ENCODE measurements at places on chromosomes 16 and 17.
A peak's percentile ranks its signal among the peaks of the same experiment; 100 is the strongest.

DNA sequence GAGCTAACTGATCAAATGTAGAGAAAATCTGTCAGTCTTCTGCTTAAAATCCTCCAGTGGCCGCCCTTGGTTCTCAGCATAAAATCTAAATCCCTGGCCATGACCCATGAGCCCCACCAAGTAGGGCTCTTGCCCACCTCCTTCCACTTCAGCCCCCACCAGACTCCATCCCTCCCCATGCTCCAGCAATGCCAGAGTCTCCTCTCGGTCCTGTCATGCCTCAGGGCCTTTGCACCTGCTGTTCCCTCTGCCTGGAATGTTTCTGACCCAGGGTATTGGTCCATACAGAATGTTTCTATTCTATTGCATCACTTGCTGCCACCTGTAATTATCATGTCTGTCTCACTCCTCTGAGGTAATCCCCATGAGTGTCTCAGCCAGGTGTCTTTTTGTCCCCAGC lies 22.4 kb downstream of the FA2H start:
- H3K27me3 ChIP-seq: no peaks in the 10 kb centered on the region
- peaks cover 26% of the 10 kb centered on the region for H3K4me1 ChIP-seq
- DNase-seq: no peak
- H3K36me3 ChIP-seq: no peaks in the 10 kb centered on the region
- no peak overlapping the region for H3K4me3 ChIP-seq

DNA sequence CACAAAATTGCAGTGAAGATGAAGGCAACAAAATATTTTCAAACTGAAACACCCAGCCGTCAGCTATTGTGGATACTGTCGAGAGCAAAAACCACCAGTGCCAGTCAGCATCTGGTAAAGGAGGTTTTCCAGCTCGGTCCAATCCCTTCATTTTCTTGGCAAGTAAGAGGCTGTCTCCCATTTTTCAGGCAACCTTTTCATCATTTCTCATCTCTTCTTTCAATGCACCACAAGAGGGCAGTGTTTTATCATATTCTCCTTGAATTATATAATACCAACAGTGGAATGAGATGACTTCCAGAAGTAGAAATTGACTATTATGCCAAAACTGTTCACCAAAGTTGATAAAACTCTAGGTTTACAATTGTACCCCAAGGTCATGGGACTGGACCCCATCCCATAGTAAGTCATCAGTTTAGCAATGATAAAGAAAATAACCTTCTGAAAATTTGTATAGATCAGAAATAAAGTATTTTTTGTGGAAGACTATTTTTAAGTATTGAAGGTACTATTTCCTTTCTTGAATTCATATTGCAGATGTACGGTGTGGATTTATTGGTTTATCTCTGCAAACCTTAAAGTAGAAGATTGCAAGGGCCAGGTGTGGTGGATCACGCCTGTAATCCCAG lies 16.8 kb downstream of the NQO1 start:
- 0 out of 2 replicates have a peak, but pooled peaks cover 6% of the 10 kb centered on the region for H3K4me1 ChIP-seq
- no peaks in the 10 kb centered on the region for H3K36me3 ChIP-seq
- no peak overlapping the region for H3K4me3 ChIP-seq

DNA sequence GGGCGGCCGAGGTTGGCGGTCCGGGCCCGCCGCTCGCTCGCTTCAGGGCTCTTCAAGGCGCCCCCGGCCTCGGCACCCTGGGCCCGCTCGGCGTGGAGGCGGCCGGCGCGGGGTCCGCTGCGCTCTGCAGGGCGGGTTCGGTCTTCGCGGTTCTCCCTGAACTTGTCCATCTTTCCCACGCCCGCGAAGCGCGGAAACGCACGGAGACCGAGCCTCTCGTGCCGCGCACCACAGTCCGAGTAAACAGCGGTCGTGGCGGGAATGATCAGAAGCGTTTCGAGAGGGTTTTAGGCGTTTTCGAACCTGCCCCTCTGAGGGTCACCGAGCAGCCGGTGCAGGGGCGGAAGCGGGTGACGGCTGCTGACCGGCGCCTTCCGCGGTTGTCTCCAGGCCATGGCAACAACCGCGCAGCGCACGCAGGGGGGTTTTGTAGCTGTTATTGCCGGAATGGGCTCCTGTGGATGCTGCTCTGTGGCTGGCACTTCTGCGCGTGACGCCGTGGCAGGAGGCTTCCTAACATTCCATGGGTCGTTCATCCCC lies 414 bp downstream of the NARF start:
- H3K27me3 ChIP-seq: no peaks in the 10 kb centered on the region
- peaks cover 14% of the 10 kb centered on the region for H3K4me1 ChIP-seq
- H3K36me3 ChIP-seq: peaks cover 33% of the 10 kb centered on the region
- H3K4me3 ChIP-seq: peak overlapping the region; percentile 94

DNA sequence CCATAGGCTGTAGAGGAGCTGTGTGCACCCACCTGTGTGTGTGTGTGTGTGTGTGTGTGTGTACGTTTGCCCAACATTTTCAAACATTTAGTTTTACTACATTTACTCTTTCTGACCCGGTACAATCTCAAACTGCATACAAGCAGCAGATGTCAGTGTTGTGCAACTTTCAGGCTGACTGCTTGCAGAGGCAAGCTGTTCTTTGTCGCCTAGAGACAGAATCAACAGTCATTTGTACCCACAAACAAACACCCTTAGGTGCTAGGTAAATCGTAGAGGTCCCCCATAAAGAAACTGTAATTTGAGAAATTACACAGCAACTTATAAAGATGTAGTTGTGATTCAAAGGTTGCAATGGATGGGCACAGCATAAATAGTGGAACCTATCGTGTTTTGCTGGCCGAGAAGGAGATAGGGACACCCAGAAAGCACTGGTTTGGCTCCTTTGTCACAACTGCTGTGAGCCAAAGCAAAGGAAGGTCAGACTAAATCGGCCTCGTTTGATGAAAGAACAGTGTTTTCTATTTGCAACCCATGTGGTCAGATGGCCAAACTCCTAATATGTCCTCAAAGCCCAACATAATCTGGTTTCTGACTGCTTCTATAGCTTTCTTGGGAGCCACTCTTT lies 478.4 kb downstream of the TOX3 start:
- no peak overlapping the region for H3K4me3 ChIP-seq
- peaks cover 3% of the 10 kb centered on the region for H3K4me1 ChIP-seq
- DNase-seq: peak; percentile 44
- no peaks in the 10 kb centered on the region for H3K27me3 ChIP-seq
- peaks cover 10% of the 10 kb centered on the region for H3K36me3 ChIP-seq

GRCh38 chr17:81941484-81942166 lies 4.5 kb upstream of the PYCR1 start:
- H3K27me3 ChIP-seq: peaks cover 23% of the 10 kb centered on the region
- H3K4me1 ChIP-seq: peaks cover 12% of the 10 kb centered on the region
- peak; percentile 68 for DNase-seq
- H3K36me3 ChIP-seq: no peaks in the 10 kb centered on the region
- no peak overlapping the region for H3K27ac ChIP-seq

DNA sequence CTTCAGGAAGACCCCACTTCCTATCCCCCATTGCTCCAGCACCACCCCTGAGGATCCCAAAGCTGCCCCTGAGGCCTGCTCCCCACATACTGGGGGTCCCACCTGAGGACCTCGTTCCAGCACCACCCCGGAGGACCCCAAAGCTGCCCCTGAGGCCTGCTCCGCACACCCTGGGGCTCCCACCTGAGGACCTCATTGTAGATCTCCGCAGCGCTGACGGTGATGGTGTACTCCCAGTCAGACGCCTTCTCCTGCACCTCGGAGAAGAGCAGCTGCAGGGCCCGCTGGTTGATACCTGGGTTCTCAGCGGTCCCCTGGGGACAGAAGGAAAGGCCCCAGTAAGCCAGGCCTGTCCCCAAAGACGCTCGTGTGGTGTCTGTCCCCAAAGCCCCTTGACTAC lies 26.4 kb downstream of the KATNB1 start:
- no peaks in the 10 kb centered on the region for H3K27me3 ChIP-seq
- no peak overlapping the region for H3K27ac ChIP-seq
- H3K36me3 ChIP-seq: no peaks in the 10 kb centered on the region
- H3K4me3 ChIP-seq: no peak overlapping the region
- peaks cover 22% of the 10 kb centered on the region for H3K4me1 ChIP-seq
- DNase-seq: no peak

GRCh38 chr17:12571606-12572005 lies 94.1 kb upstream of the MYOCD start:
- peaks cover 11% of the 10 kb centered on the region for H3K4me1 ChIP-seq
- H3K4me3 ChIP-seq: no peak overlapping the region
- no peaks in the 10 kb centered on the region for H3K27me3 ChIP-seq
- no peak overlapping the region for H3K27ac ChIP-seq
- H3K36me3 ChIP-seq: no peaks in the 10 kb centered on the region
- no peak for DNase-seq

DNA sequence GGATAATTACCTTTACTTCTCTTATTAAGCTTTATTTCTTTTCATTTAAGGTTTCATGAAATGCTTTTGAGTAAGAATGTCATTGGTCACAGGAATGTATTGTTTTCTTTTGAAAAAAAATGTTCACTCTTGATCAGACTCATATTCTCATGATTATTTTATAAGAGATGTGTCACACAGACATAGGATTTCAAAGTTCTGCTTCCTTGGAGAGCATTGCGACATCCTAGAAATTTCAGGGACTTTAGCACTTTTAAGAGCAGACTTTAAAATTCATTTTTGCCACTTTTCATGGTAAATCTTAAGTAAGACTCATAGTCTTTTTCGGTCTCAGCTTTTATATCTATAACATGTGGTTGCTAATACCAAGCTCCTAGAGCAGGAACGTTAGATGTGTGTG lies 314.7 kb downstream of the CDH8 start:
- peaks cover 11% of the 10 kb centered on the region for H3K4me1 ChIP-seq
- H3K36me3 ChIP-seq: no peaks in the 10 kb centered on the region
- no peaks in the 10 kb centered on the region for H3K27me3 ChIP-seq
- no peak for DNase-seq
- no peak overlapping the region for H3K4me3 ChIP-seq

GRCh38 chr17:49944273-49944870 lies 24.6 kb upstream of the DLX4 start:
- no peaks in the 10 kb centered on the region for H3K36me3 ChIP-seq
- H3K27ac ChIP-seq: no peak overlapping the region
- no peak overlapping the region for H3K4me3 ChIP-seq
- H3K27me3 ChIP-seq: peaks cover 22% of the 10 kb centered on the region

- H3K4me3 ChIP-seq: no peak overlapping the region
- DNase-seq: no peak
- H3K27me3 ChIP-seq: no peaks in the 10 kb centered on the region
- no peaks in the 10 kb centered on the region for H3K36me3 ChIP-seq
Observed at GRCh38 chr16:82331974-82332750, 162.1 kb upstream of the MPHOSPH6 start.

- H3K27me3 ChIP-seq: peaks cover 15% of the 10 kb centered on the region
- no peaks in the 10 kb centered on the region for H3K4me1 ChIP-seq
- peak; percentile 45 for DNase-seq
- H3K36me3 ChIP-seq: peaks cover 52% of the 10 kb centered on the region
- no peak overlapping the region for H3K27ac ChIP-seq
- H3K4me3 ChIP-seq: no peak overlapping the region
Observed at GRCh38 chr16:6643080-6643686, 689.5 kb upstream of the RBFOX1 start.

DNA sequence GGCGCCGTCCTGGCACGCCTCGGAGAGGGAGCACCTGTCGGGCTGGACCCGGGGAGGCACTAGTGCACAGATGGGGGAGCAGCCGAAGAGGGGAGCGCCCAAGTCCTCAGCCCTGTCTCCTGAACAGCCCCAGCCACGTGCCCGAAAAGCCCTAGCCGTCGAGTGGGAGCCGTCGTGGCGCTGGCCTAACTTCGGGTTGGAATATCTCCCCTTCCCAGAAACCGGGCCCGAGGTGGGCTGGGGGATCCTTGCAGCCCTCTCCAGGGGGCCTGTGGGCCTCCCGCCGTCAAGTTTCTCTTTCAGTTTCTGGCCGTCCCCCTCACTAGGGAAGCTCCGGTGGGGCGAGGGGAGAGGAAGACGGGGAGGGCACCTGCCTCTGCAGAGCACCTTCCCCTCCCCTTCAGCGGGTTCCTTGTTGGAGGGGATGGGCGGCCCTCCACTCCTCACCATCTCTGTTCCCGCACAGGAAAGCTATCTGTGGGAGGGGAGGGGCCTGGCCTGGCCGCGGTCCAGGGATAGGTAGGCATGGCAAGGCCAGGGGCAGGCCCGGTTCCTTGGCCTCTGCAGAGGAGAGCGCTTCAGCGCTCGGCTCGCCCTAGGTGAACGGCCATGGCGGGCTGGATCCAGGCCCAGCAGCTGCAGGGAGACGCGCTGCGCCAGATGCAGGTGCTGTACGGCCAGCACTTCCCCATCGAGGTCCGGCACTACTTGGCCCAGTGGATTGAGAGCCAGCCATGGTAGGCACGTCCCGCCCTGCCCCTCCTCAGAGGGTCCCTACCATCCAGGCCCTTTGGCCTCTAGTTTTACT lies 709 bp downstream of the STAT5A start:
- H3K27me3 ChIP-seq: peaks cover 35% of the 10 kb centered on the region
- H3K36me3 ChIP-seq: no peaks in the 10 kb centered on the region
- no peak overlapping the region for H3K27ac ChIP-seq
- DNase-seq: peak; percentile 48
- H3K4me3 ChIP-seq: peak overlapping the region; percentile 54

DNA sequence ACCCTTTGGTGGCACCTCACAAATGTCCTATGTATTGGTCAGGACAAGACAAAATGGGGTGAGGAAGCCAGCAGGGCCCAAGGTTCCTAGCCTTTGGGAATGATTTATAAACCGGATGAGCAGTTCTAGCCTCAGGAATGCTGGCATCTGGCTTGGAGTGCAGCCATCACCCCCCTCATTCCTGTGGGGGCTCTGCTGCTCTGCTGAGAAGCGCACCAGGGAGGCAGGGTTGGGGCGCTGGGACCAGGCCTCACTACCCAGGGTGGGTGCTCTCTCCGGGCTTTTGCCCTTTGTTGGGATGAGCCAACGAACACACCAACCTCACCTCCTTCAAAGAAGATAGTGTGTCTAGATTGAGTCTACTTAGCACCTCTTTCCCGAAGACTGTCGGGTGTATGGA lies 39.2 kb downstream of the TMEM11 start:
- DNase-seq: no peak
- peaks cover 12% of the 10 kb centered on the region for H3K36me3 ChIP-seq
- H3K4me3 ChIP-seq: no peak overlapping the region

DNA sequence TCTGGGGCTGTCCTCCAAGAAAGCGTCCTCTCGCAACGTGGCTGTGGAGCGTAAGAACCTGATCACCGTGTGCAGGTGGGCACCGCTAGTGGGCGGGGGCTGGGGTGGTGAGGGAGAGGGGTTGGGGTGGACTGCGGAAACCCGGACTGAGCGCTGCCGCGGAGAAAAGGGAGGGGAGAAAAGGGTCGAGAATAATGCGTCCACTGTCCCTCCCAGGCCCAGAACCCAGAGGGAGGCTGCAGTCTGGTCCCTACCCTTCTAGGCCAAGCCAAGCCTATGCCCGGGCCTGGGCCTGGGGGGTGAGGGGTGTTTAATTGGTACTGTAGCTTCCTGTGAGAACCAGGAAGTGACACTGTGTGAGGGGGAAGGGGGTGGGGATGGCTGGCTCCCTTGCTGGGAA lies 464 bp downstream of the RUNDC3A start:
- peak overlapping the region; percentile 64 for H3K4me3 ChIP-seq
- H3K27ac ChIP-seq: no peak overlapping the region
- H3K4me1 ChIP-seq: peaks cover 41% of the 10 kb centered on the region
- peaks cover 14% of the 10 kb centered on the region for H3K27me3 ChIP-seq
- no peak for DNase-seq
- peaks cover 3% of the 10 kb centered on the region for H3K36me3 ChIP-seq

- no peak overlapping the region for H3K4me3 ChIP-seq
- H3K4me1 ChIP-seq: no peaks in the 10 kb centered on the region
- H3K27me3 ChIP-seq: no peaks in the 10 kb centered on the region
- no peak overlapping the region for H3K27ac ChIP-seq
- no peaks in the 10 kb centered on the region for H3K36me3 ChIP-seq
Observed at GRCh38 chr16:4147236-4147635, 31.0 kb upstream of the ADCY9 start.

- H3K27me3 ChIP-seq: no peaks in the 10 kb centered on the region
- H3K4me1 ChIP-seq: no peaks in the 10 kb centered on the region
- no peak for DNase-seq
Observed at GRCh38 chr16:81216706-81217105, 21.8 kb upstream of the BCO1 start.

Data from WTC11 (cell line).